ENCODE measurements at places on chromosomes 5 and 9.

DNA sequence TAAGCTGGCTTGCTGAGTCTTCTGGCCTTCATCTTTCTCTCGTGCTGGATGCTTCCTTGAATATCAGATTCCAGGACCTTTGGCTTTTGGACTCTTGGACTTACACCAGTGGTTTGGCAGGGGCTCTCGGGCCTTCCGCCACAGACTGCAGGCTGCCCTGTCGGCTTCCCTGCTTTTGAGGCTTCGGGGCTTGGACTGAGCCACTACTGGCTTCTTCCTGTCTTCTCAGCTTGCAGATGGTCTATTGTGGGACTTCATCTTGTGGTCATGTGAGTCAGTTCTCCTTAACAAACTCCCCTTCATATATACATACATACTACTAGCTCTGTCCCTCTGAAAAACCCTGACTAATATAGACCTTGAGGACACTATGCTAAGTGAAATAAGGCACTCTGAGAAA, 78.3 kb upstream of the SSBP2 start:
- no peak for DNase-seq

DNA sequence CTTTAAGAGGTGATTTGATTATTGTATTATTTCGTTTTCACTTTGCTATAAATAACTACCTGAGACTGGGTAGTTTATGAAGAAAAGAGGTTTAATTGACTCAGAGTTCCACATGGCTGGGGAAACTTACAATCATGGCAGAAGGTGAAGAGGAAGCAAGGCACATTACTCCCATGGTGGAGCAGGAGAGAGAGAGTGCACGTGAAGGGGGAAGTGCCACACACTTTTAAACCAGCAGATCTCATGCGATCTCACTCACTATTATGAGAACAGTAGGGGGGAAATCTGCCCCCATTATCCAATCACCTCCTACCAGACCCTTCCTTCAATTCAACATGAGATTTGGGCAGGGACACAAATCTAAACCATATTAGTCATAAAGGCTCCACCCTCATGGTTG, 36.1 kb upstream of the NDFIP1 start:
- DNase-seq = no peak

DNA sequence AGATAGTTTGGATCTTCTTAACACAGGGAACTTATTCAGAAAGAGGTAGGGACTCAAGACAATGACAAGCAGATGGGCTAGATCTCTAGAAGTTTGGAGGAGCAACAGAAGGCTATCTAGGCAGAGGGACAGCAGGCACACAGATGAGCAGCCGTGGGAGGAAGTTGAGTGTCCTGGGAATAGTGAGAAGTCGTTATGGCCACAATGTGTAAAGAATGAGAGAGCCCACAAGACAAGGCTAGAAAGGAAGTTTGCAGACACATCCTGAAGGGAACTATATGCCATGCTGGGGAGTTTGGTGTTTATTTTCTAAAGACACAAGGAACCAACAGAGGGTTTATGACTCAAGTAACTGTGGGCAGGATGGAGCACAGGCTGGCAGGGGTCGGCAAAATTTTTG, 160.6 kb downstream of the PALM2AKAP2 start:
- DNase-seq = no peak

GRCh38 chr9:109640580-109641371, 139.2 kb upstream of the PALM2AKAP2 start:
- DNase-seq = no peak

DNA sequence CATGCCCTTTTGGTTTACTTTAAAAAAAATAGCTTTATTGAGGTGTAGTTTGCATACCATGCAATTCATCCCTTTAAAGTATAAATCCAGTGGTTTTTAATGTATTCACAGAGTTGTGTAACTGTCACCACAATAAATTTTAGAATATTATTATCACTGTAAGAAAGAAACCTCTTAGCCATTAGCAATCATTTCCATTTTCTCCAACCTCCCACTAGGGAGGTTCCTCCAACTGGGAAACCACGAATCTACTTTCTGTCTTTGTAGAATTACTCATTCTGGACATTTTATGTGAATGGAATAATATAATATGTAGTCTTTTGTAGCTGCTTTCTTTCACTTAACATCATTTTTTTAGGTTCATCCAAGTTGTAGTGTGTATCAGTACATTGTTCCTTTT, 43.5 kb downstream of the UNC13B start:
- DNase-seq = no peak

GRCh38 chr5:128522336-128522735, 15.7 kb downstream of the FBN2 start:
- no peak for DNase-seq

DNA sequence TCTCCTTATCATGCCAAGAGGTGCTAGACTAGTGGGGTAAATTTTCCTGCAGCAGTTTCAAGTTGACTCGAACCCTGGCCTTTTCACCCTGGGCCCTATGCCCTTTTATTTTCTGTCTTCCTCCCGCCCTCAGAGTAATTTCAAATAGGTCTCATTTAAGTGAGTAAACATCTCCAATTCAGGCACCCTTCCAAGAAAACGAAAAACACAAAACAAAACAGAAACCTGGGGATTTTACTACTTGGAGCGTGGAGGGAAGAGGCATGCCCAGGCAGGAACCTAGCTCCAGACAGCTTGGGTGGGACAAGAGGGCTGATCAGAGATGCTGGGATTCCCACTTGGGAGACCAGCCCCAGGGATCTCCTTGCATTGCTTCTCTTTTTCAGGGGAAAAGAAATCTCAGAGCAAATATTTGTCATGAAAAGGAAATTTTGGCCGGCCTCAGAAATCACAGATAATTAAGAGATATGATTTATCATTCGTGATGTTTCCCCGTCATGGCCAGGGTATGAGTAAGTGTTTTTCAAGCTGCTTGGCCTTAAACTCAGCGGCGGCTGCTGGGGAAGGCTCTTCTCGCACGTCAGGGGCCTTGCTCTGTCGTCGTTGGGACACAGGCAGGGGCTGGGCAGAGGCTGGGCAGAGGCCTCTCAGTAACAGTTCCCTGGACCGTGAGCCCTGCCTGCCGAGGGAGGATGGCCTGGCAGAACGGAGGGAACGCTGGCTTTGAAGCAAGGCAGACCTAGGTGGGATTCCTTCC, 248.6 kb upstream of the KLF4 start:
- peak; percentile 55 for DNase-seq
